Activated T-cell treated with anti-CD3 and anti-CD28 coated beads, Interleukin-2, amount 50 U/mL, for 4 hours (primary cell): ENCODE measurements at places on chromosomes 3 and 15.

DNA sequence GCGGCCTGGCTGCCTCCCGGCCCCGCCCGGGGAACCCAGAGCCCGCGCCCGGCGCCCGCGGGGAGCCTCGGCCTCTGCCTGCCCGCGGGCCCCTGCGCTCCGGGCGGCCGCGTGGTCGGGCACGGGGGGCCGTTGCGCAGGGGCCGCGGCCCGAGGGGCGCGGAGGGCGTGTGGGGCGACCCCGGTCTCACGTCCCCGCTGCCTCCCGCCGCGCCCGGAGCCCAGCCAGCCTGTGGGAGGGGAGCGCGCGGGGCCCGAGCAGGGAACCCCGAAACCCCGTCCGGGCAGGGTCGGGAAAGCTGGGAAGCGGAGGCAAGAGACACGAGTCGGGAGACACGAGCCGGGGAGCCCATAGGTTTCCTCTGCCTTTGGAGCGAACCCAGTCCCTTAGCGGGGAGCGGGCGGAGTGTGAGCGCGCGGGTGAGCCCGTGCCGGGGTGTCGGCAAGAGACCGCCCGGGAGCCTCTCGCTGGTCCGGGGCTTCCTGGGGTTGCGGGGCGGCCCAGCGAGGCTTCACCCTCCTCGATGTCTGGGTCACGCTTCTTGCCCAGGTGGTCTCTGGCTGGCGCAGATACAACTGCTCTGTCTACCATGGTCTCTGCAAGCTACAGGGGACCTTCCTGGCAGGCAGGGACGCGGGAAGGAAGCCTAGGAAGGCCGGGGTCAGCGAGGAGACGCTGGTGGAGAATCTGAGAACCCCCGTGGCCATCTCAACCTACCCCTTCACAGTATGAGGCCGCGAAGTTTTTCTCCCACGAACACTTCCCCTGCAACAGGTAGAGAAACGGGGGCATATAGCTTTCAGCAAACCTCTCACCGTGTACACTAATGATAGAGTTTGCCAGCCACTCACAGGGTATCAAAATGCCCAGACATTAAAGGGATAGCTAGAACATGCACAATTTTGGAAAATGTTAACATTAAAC is 586 bp downstream of the LRRK1 start:
- DNase-seq: no peak

GRCh38 chr3:13420831-13421765 is 976 bp upstream of the NUP210 start:
- peak; percentile 66 for DNase-seq

DNA sequence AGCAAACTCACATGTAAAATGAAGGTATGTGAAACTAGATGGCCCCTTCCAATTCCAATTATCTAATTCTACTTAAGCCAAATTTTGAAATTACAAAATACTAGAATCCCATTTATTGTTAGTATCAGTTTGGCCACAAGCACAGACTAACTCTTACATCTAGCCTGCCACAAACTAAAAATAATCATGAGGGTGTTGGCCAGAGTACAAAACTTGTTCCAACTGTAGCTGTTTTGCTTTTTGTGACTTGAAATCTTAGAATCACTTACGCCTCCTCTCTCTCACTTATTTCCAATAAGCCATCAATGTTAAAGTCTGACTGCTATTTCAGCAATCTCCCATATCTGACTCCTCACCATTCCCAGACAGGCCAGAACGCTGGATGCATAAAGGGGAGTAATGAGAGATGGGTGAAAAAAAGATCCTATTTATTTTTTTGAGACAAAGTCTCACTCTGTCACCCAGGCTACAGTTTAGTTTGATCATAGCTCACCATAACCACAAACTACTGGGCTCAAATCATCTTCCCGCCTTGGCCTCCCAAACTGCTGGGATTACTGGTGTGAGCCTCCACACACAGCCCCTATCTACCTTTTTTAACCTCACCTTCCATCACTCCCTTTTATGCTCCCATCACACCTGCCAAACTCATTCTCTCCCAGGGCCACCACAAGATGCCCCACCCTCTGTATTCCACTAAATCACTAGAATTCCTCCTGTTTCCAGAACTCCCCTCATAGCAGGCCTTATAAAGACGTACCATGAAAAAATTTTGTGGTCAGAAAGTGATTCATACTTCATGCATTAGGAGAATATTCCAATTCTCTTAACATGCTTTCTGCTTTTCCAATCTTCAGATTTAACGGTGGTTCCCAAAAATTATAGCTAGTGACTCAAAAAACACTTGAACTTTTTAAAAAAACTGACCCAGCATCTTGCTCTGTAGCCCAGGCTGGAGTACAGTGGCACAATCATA is 36.5 kb downstream of the ATOSA start:
- no peak for DNase-seq

DNA sequence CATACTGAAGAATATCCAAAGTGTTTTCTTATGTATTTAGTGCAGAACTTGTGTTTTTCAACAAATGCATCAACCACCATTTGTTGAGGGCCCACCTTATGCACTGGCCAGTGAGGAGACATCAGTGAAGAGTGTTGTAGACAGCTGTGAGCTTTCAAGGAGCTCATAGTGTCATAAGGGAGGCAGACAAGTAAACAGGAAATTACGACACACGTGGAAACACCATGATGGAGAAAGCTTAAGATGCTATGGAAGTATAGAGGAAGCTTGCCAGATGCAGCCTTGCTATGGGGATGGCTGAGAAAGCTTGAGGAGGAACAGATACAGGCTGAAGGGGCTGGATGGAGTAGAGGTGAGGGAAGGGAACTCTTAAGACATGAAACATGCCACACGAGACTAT is 50.8 kb upstream of the PSMD6 start:
- no peak for DNase-seq

DNA sequence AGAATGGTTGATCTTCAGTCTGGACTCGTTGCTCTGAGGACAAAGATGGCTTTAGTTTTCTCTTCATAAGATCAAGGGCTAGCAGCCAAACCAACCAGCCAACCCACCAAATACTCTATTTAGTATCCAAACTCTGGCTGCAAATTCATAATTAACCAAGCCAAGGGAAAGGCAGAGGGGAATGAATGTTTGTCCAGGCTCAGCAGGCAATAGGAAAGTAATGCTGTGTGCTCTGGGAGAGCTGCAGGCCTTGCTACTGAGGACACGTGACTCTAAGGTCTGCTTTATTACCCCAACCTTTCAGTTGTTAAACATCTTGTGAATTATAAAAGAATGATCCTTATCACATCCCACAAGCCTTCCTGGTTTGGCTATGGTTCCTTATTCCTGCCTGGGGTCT is 52.3 kb upstream of the GALNT15 start:
- DNase-seq: no peak

DNA sequence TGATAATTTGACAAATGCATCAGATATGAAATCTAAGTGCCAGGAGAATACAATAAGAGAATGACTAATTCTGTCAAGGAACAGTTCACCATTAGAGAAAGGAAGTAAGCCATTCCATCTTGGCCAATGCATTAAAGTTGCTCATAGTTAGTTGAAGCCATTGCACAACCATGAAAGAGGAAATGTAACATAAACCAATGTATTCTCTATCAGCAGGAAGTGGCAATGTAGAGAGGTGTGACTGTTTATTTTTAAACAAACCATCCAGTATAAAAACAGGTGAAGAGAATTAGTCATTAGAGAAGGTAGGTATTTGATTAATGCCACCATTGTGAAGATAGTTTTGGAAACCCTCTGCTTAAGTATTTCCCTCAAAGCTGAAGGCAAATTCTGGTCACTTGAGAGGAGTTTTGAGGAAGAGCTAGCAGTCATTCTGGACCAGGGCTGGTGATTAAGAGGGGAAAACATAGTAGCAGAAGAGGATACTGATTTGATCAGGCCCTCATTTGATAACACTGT is 10.7 kb upstream of the ANXA2 start:
- no peak for DNase-seq

GRCh38 chr3:11258958-11259357 is 13.2 kb upstream of the ATG7 start:
- no peak for DNase-seq

DNA sequence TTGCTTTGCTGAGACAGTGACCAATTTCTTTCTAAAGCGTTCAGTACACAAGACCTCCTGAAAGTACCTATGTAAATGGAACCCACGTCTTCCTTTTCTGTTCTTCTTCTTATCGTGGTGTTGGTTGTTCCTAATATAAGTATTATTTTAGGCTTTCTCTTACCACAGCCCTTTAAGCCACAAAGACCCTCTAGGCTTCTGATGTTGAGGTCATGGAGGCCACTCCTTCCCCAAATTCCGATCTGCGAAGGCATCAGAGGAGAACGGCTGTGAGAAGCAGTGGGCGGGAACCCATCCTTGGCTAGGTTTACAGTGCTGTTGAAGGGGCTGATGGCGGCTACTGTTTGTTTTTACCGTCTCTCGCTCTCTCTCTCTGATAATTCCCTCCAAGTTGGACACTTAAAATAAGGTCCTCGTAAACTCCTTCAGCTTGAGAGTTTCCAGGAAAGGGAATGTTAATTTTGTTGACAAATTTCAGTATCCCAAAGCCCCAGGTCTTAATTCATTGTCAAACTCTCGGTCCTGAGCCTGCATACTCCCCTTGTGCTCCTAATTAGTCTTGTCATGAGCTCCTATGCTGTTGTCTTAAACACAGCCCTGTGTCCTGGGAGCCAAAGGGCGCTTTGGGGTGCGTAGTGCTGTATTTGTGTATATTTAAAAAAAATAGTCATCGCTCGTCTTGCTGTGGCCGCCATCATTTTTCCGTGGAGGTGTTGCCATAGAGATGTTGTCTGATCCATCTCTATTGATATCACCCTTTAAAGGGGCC is 178.8 kb downstream of the OPA1 start:
- no peak for DNase-seq

GRCh38 chr15:74426404-74427281 is 7.1 kb downstream of the SEMA7A start:
- no peak for DNase-seq

- DNase-seq: no peak
These were observed 25.4 kb downstream of the EHD4 start for GRCh38 chr15:41946970-41947369.

- no peak for DNase-seq
These were observed 97.5 kb downstream of the DNAJB8 start for GRCh38 chr3:128369121-128369703.

- DNase-seq: no peak
These were observed 21.8 kb downstream of the PCOLCE2 start for GRCh38 chr3:142866841-142867631.

DNA sequence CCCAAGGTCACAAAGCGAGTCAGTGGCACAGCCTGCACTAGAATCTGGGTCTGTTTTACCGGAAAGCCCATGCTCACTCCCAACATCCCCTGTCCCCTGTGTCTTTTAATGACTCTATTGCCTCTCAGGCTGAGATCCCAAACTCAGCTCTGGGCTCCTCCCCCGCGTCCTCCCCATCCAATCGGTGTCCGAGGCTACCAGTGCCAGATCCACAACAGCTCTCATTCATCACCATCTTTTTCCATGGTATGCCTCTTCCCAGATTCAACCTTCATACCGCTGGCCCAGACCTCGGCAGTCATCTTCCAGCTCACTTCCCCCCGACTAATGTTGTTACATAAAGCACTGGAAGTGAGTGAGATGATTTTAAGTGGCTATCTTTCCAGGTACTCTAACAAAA is 16.1 kb upstream of the KY start:
- no peak for DNase-seq

GRCh38 chr15:84552896-84553295 is 47.9 kb upstream of the ZSCAN2 start:
- DNase-seq: no peak

GRCh38 chr3:103112273-103112672 is 677.5 kb downstream of the ZPLD1 start:
- DNase-seq: no peak

- DNase-seq: no peak
These were observed 403.2 kb downstream of the MECOM start for GRCh38 chr3:169260296-169260695.

GRCh38 chr15:32819448-32819847 is 101.6 kb downstream of the GREM1 start:
- no peak for DNase-seq

GRCh38 chr3:66633402-66634381 is 132.9 kb upstream of the LRIG1 start:
- no peak for DNase-seq

DNA sequence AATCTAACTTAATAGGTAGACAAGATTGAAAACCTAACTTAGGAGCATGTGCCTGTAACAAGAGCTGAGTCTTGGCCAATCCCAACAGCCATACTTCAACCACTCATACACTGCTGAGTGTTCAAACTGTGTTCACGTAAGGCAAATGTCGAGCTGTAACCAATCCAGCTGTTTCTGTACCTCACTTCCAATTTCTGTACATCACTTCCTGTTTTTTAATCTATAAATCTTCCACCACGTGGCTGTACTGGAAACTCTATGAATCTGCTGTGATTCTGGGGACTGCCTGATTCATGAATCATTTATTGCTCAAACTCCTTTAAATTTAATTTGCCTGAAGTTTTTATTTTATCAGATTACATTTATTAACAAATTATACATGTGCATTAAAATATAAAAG is 44.6 kb upstream of the NEDD4 start:
- DNase-seq: no peak

DNA sequence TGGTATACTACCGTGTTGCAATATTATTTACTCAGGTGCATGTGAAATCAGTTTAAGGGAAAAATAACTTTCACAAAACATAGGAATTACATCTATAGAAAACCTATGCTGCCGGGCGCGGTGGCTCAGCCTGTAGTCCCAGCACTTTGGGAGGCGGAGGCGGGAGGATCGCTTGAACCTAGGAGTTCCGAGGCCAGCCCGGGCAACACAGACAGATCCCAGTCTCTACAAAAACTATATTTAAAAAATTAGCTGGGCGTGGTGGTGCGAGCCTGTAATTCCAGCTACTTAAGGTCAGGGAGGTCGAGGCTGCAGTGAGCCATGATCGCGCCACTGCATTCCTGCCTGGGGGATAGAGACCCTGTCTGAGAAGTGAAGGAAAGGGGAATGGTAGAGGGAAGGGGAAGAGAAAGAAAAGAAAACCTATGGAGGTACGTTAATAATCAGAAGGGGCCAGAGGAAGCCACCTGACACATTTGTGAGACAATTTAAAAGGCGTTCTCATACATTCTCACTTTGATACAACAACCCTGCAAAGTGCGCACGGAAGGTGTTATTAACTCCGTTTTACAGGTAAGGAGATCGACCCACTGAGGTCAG is 456 bp upstream of the TMEM62 start:
- DNase-seq: no peak

DNA sequence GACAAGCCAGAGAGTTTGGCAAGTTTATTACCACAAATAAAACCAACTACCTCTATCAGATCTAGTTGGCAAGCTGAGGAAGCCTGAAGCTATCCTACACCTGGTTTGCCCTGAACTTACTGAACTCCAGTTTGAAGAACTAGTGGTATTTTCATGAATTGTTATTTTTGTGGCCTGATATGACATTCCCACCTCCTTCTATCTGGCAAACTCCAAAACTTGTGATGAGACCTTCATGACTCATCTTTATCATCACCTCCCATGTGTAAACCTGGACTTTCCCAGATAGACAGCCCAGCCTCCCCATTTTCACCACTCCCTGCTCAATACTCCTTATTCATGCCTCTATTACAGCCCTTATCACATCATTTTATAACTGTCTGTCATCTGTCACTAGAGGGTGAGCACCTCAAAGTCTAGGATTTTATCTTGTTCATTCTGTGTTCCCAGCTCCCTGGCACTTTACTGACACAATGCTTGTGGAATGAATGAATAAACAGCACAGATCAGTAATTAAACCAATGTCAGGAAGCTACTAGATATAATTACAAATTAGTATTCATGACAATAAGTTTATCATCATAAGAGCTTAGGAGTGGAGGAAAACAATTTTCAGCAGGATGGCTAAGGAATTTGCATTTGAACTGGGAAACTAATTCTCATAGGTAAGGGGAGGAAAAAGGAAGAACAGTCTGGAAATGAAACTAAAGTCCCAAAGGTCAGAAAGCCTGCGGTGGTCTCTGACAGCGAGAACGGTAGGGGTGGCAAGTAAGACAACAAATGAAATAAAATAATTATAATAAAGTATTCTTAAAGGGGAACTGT is 13.2 kb upstream of the TRANK1 start:
- DNase-seq: no peak
